GM23248 (cell line): ENCODE measurements at places on chromosomes 7 and 10.

GRCh38 chr7:3154881-3155494 lies 111.3 kb upstream of the CARD11 start:
- DNase-seq = peak; percentile 56

DNA sequence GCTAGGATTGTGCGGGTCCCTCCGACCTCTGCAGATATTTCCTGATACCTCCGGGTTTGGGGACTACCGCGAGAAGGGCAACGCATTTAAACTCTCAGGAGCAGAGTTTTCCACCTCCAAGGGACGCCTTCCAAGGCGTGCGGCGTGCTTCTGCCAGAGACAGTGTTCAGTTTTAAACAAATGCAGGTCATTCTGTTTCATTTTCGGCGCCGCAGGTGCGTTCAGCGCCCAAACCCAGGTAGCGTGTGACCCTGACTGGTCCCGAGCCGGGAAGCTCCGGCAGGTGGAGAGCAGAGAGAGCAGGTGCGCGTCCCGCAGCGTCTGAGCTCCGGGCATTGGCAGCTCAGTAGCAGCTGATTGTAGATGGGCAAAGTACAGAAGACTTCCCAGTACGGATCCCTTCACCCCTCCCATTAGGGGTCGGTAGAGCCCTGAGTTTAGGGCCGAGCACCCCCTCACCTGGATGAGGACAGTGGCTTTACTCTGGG lies 1.4 kb upstream of the CYP26A1 start:
- peak; percentile 18 for DNase-seq

DNA sequence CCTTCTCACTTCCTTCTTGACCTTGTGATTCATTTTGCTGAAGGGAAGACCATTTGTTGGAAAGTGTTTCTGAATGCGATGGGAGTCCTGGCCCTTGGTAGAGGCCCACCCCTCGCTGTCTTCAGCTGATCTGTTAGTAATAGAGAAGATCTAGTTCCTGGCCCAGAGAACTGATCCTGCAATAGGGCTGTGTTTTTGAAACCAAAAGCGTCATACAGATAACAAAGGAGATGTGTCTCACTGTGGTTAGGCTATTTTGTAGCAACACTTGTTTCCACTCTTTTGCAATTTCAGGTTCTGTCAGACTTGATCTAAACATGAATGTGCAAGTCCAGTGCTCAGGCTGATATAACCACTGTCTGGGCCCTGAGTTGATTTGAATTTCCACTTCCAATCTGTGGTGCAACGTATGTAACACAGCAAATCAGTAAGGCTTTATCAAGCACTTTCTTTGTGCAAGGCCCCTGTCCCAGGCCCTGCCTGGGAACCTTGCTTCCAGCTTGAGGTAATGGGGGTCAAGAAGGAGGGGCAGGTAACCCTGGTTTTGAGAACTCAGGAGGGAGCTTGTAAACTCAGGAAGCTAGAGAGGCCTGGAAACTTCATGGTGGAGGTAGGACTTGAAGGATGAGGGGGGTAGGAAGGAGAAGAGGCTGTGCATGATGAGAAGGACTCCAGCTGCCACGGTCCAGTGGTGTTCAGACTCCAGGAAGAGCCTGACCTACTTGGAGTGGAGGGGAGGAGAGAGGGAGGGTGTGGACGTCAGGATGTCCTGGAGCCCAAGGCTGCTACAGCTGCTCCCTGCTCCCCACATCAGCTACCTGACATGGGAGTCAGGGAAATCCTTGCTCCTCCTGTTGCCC lies 42.2 kb upstream of the SRGN start:
- DNase-seq = peak; percentile 57

GRCh38 chr7:128108641-128109423 lies 77.6 kb upstream of the LRRC4 start:
- no peak for DNase-seq

- DNase-seq = peak; percentile 42
Measured at GRCh38 chr7:129865093-129865924, 87.5 kb downstream of the UBE2H start.

GRCh38 chr10:80466724-80467326 lies 12.7 kb downstream of the TSPAN14 start:
- no peak for DNase-seq

- no peak for DNase-seq
Measured at GRCh38 chr7:144527051-144527471, 123.6 kb upstream of the NOBOX start.

DNA sequence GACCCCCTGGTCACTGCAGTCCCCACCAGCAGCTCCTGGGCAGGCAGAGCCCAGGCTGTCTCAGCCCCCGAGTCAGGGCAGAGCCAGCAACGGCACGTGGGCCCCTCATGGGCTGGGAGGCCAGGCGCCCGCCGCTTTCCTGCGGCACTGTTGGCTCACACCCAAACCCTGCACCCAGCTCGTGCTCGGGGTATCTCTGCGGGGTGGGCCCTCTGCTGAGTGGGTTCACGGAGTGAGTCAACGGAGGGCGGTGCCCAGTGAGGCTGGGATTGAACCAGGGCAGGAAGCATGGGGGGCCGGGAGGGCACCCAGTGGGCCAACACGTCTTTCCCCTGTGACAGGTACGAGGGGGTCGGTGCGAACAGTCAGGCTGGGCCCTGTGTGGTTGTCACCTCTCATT lies 28.9 kb downstream of the ADAP1 start:
- no peak for DNase-seq

GRCh38 chr7:111290419-111290818 lies 199.5 kb downstream of the LRRN3 start:
- no peak for DNase-seq

- no peak for DNase-seq
Measured at GRCh38 chr7:98875501-98875900, 2.8 kb upstream of the TRRAP start.

- DNase-seq = no peak
Measured at GRCh38 chr10:33223326-33224000, 111.0 kb downstream of the NRP1 start.

- peak; percentile 80 for DNase-seq
Measured at GRCh38 chr10:120221873-120222485, 235.0 kb upstream of the PLPP4 start.

- DNase-seq = no peak
Measured at GRCh38 chr10:125140151-125140550, 20.2 kb downstream of the CTBP2 start.

DNA sequence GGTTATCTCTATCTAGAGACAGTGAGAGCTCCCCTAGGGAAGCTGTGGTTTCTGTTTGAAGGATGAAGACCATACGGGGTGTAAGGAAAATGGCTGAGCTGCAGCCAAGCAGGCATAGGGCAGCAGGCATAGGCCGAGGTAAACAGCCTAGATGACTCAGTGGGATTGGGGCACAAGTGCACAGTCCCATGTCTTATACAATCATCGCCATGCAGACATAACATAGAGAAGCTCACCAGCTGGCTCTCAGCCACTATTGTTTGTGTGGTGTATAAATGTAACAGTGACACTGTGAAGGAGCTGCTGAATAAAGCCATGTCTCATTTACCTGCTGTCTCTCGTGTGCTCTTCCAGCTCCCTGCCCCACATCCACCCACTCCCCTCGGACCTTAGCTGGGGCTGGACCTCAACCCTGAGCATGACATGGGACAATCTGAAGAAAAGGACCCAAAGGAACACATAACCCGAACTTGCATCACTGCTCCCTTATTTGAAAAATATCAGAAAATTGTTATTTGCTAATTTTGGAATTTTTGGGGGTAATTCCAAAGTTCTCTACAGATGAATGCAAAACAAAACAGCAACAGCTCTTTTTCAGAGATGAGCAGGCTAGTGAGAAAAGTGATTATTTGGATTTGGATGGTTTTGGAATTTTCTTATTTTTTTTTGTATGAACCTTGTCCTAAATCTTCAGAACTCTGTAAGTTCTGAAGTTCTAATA lies 582.7 kb downstream of the REEP3 start:
- DNase-seq = no peak

DNA sequence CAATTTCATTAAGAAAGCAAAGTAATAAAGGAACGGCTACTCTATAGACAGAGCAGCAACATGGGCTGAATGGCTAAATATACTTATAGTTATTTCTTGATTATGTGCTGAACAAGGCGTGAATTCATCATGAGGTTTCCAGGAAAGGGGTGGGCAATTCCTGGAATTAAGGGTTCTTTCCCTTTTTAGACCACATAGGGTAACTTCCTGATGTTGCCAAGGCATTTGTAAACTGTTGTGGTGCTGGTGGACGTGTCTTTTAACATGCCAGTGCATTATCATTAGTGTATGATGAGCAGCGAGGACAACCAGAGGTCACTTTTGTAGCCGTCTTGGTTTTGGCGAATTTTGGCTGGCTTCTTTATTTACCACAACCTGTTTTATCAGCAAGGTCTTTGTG lies 28.5 kb upstream of the ZMYND11 start:
- no peak for DNase-seq

GRCh38 chr10:96263669-96264068 lies 7.7 kb downstream of the BLNK start:
- DNase-seq = no peak

GRCh38 chr7:149494738-149495368 lies 2.8 kb downstream of the ZNF746 start:
- DNase-seq = peak; percentile 40

- DNase-seq = peak; percentile 18
Measured at GRCh38 chr10:121490871-121491519, 107.2 kb downstream of the FGFR2 start.

DNA sequence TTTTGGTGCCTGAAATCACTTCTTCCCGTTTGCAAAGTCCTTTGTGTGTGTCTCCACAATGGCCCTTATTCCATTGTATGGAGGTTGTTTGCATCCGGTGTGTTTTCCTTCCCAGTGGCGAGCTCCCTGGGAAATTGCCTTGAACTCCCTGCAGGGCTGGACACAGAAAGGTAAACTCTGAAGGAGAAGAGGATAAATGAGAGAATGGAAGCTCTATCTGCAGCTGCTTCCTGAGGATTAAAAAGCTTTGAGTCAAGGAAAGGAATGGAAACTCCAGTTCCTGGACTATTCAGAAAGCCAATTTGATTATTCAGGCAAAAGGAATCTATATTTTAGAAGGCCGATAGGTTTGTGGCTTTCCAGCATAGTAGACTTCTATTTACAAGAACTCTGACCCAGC lies 4.4 kb upstream of the GRK5 start:
- DNase-seq = peak; percentile 74

GRCh38 chr10:19946245-19946644 lies 130.0 kb downstream of the PLXDC2 start:
- DNase-seq = no peak

DNA sequence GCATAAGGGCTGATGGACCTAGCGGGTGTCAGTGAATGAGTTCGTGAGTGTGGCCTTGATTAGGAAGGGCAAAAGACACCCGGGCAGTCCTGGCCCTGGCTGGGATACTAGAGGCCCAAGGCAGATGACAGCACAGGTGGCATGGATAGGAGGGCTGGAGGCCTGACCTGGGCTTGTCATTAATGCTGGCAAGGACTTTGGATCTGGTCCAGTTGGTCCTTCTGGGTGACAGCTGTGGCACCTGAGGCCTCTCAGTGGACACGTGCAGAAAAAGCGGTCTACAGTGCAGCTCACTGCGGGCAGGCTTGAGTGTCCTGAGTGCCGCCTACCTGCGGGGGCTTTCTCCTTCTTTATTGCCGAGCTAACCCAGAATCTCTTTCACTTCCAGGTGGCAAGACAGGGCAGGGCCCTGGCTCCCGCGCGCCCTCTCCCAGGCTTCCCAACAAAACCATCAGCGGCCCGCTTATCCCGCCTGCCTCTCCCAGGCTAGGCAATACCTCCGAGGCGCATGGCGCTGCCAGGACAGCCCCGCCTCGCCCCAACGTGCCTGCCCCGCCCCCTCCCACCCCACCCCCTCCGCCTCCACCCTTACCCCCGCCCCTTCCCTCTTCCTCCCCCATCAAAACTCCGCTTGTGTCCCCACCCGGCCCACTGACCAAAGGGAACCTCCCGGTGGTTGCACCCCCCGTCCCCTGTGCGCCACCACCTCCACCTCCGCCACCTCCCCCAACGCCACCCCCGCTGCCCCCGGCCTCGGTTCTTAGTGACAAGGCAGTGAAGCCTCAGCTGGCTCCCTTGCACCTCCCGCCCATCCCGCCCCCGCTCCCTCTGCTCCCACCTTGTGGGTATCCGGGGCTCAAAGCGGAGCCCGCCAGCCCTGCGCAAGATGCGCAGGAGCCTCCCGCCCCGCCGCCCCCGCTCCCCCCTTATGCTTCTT lies 77.4 kb downstream of the WIPF3 start:
- no peak for DNase-seq

GRCh38 chr10:113517901-113518260 lies 35.0 kb upstream of the HABP2 start:
- no peak for DNase-seq

DNA sequence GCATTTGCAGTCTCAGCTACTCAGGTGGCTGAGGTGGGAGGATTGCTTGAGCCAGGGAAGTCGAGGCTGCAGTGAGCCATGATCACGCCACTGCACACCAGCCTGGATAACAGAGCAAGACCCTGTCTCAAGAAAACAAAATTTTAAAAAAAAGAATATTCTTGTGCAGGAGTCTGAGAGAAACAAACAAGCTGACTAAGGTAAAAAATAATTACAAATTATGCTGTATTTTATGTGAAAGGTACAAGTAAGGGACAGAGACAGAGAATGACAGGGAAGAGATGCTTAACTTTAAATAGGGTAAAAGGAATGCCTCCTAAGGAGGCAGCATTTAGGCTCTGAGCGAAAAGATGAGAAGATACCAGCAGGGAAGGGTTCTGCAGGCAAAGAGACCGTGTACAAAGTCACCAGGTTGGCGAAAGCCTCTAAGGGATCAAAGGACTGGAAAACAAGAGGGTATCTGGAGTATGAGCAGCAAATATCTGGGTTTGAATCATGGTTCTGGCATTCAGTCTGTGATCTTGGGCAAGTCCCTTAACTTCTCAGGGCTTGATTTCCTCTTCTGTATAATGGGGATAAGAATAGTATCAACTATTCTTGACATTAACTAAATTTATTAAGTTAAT lies 106.2 kb upstream of the RHOBTB1 start:
- no peak for DNase-seq

DNA sequence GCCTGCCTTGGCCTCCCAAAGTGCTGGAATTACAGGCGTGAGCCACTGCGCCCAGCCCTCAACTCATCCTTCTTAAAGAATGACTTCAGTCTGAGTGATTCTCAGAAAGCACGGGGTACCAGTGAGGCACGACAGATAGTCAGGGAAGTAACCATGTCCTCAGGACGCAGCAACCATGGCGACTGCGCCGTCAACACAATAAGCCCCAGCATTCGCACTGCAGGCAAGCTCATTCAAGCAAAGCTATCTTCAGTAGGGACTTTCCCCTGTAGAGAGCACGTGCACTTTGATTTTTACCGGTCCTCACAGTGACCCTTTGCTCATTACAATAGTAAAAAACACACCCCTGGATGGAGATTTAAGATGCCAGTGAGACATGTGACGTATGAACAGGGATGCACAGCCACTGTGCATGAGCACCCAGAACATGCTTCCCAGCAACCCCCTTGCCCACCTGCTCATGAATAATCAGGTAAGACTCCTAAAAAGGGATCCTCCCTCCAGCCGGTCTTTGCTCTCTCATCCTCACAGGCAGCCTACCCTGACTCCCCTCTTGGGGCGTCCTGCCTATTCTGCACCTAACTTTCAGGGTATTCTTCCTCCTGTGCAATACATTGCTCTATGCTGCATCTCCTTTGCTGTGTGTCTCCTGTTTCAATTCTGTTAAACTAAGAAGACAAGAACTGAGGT lies 9.1 kb downstream of the WDR86 start:
- no peak for DNase-seq

- no peak for DNase-seq
Measured at GRCh38 chr10:123139521-123140163, 3.9 kb downstream of the HMX3 start.
